ENCODE measurements at places on chromosomes 2 and 18.

- no peak for DNase-seq
Observed at GRCh38 chr2:238428866-238429265, 2.1 kb downstream of the ASB1 start.

DNA sequence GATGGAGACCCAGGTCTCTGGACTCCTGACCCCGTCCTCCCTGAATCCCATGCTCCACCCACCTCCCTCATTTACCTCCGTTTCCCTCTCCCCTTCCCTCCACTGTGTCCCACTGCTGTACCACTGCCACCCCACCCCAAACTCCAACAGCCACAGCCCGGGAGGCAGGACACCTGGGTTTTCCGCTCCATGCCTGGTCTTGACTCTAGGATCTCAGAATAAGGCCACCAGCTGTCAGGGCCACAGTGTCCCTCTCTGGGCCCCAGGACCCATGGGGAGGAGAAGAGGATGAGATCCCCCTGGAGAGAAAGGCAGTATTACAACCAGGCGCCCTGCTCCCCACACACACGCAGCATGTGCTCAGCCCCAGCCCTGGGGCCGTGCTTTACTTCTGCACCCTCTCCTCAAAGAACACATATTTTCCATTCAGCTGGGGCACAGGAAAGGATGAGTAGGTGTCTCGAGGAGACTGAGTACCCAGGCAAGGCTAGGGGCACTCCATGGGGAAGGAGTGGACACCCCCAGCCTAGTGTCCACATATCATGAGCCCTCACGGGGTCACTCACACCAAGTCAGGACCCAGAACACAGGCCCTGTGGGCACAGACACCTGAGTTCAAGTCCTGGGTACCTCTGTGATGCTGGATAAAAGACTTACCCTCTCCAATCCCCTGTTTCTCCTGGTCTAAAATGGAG is 700 bp downstream of the RUFY4 start:
- no peak for DNase-seq

- DNase-seq = no peak
Observed at GRCh38 chr2:5618271-5618670, 73.9 kb upstream of the SOX11 start.

DNA sequence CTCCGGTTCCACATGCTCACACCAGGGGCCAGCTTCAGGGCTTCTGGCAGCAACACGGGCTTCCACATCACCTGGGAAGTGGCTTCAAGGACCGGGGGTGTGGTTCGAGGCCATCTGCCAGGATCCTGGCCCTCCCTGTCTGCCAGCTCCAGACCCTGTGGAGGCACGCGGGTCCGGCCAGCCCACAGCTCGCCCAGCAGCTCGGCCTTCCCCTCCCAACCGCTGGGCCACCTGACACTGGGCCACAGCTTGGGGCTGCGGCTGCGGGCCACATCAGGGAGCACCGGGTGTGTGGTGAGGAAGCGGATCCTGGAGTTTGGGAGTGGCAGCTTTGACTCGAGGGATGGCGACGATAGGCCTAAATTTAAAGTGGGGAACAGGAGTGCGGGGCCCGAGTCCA is 7.0 kb downstream of the C2orf81 start:
- DNase-seq = no peak

DNA sequence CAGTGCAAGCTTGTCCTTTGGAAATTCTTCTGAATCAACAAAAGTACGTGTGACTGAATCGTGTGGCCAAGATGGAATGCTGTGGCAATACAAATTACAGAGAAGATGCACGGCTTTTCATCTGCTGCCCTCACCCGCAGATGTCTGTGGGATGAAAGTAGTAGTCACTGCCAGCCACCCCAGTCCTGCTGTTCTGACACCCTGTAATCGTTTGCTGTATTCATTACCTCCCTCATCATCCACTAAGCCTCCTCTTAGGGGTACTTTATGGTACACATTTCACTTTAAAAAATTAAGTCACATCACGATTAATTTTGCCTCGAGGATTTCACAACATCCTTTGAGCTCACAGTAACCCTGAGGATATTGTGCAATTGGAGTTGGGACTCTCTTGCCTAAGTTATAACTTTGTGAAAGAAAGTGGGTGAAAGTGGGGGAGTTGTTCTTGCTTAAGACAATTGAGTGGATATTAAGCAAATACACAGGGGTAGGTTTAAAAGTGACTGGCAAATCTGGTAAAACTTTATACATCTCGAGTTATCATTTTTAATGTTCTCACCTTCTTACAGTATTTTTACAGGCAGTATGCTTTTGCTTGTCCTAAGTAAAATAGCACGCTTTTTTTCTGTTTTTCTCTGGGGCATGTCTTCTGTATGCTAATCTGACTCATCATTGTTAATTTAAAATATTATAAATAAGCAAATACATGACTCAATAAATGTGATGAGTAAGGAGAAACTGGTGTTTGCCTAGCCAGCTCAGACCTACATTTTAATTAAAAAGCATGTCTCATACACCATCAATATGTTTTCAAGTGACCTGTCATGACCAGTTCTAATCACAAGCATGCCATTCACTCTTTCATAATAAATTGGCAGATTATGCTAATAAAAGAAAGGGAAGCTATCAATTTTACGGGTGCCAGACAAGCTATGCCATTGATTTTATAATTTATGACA is 680.9 kb downstream of the IRS1 start:
- DNase-seq = no peak

GRCh38 chr2:199602896-199603717 is 145.4 kb upstream of the SATB2 start:
- no peak for DNase-seq

GRCh38 chr2:141611-142010 is 95.3 kb upstream of the FAM110C start:
- no peak for DNase-seq

- DNase-seq = no peak
Observed at GRCh38 chr18:6521803-6522418, 107.2 kb upstream of the L3MBTL4 start.

DNA sequence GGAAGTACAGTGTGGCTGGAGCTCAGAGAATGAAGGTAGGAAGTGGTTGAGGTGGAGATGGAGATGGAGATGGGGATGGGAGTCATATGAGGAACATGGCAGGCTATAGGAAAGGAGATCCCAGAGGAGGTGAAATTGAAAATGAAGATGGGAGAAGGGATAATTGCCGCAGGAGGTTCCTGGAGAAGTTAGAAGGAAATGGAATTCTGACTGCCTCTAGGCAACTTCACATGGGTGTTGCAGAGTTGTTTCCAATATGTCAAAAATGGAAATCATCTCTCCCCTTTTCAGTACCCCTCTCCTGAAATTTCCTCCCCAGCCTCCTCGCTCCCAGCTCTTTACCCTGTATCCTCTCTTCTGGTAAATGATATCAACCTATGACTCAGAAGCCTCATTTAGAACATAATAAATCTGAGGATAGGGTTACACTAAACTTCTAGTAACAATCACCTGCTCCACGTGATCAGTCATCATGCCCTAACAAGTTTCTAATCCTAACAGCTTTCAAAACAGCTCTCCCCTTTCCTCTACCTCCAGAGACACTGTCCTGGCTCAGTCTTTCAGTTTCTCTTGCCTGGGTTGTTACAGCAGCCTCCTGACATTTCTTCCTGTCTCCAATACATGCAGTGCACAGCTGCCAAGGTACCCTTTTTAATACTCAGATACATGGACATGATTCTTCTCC is 201.9 kb upstream of the RBMS1 start:
- no peak for DNase-seq

GRCh38 chr2:54575379-54575888 is 119.3 kb downstream of the SPTBN1 start:
- no peak for DNase-seq

- DNase-seq = no peak
Observed at GRCh38 chr2:163737190-163737439, 1.3 kb upstream of the FIGN start.

DNA sequence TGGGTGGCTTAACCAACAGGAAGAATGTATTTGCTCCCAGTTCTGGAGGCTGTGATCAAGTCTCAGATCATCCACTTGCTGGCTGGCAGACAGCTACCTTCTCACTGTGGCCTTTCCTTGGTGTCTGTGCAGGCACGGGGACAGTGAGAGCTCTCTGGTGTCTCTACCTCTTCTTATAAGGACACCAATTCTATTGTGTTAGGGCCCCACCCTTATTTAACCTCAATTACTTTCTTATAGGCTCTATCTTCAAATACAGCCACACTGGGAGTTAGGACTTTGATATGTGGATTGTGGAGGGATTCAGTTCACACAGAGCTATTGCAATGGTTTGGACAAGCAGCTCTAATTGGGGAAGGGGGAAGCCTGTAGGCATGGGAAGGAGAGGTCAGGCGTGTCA is 25.3 kb upstream of the IL1RN start:
- no peak for DNase-seq

GRCh38 chr2:58540681-58541080 is 299.6 kb upstream of the FANCL start:
- no peak for DNase-seq

DNA sequence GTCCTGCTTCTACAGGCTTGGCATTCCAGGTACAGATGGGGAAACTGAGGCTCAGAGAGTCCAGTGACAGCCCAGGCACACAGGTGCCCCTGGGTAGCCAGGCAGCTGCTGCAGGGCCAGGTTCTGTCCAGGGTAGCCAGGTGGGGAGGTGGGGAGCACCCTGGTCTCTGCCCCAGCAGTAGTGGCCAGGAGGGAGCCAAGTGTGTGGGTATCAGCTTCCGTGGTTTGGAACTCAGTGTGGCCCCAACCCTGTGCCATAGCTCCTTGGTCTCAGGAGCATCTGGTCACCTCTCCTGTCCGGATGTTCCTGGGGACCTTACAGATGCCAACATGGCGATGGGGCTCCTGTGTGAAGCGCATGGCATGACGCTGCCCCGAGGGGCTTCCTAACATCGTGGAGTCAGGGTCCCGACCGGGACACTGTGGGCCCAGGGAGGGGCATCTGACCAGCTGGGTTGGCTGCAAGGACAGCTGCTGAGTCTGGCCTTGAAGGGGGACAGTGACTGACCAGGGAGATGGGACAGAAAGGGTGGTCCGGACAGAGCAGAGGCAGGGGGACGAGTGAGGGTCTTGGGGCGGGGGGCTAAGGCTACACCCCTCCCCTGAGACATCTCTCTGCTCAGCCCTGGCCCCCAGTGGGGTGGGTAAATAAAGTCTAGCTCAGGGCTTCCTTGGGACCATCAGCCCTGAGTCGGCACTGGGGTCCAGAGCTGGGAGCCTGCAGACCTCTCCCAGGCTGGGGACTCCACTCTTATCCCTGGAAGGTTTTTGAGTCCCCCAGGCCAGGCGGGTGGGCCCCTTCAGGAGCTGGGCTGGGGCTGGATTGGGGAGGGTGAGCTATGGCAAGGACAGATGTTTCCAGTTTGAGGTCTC is 76.0 kb upstream of the SMAD7 start:
- DNase-seq = no peak

DNA sequence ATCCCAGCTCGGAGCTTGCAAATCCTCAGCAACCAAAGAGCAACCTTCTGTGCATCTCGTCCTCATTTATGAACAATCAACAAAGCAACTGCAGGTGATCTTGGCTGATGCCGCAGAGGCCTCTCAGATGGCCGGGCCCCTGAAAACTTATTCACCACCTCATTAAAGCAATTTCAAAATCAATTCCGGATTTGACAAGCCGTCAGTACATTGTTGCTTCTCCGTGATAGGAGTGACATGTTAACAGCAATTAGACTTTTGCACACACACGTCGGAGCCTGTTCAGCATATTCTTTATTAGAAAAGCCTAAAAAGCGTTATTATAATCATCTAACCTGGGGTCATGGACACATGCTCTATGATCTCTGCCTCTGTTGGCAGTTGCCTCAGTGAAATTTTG is 183.1 kb upstream of the CXCR4 start:
- no peak for DNase-seq

DNA sequence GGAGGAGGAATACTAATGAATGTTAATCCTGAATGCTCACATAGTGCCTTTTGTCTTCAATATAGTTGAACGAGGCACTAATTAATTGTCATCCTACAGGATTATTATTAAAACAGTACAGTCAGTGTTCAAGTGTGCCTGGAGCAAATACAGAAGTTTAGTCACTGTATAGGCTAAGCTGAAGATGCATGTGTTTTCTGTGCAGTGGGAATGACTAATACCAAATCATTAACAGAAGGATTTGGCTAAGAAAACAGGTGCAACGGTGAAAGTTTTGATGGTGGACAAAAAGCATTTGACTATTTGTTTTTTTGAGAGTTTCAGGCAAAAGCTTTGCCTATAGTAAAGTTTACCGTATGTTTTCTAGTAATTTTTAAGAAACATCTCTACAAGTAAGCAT is 62.8 kb downstream of the DCC start:
- DNase-seq = no peak

DNA sequence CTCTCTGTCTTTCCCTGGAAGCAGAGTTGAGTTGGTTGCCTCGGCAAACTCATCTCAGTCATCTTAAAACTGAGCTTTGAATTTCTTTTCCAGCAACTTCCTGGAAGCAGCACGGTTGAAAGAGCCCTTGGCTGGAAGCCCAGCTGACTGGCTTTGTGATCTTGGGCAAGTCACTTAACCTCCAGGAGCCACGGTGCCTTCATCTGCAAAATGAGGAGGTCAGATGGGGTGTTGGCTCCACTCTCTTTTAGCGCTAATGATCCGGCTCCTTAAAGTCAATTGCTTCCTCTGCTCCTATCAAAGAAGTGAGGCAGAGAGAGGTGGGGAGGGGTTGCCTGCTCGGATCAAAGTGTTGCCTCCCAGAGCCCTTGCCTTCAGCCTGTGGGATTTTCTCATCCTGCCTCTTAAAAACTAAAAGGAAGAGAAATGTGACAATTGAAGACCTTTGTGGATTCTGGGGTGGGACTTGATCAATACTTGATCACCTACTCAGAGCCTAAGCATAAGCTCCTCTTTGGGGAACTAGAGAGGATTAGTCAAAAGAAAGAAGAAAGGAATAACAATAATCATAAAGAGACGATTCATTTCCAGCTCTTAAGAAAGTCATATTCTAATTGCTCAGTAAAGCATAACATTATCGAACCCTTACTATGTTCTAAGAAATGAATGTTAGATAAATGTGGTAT is 86.6 kb downstream of the MYCN start:
- no peak for DNase-seq

GRCh38 chr2:101689114-101689825 is 8.2 kb upstream of the MAP4K4 start:
- no peak for DNase-seq

DNA sequence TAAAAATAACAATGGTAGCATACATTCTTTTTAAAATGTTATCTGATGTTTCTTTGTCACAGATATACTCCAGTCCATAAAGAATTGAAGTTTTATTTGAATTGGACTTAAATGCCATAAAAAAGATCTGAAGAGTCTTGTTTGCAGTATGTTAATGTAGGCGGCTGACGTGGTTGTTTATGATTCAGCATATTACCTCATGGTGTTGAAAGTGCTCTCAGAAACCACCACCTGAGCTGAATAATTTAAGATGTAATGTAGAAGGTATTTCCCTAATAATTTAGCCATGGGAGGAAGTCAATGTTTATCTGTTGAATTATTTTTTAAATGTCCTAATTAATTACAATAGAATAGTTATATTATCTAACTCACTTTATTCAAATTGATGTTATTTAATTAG is 58.6 kb upstream of the CHN1 start:
- DNase-seq = no peak

All from T follicular helper cell (primary cell).